ENCODE measurements at places on chromosomes 7 and 10.

- no peak for DNase-seq
Measured at GRCh38 chr7:30173058-30173897, 38.5 kb downstream of the MTURN start.

DNA sequence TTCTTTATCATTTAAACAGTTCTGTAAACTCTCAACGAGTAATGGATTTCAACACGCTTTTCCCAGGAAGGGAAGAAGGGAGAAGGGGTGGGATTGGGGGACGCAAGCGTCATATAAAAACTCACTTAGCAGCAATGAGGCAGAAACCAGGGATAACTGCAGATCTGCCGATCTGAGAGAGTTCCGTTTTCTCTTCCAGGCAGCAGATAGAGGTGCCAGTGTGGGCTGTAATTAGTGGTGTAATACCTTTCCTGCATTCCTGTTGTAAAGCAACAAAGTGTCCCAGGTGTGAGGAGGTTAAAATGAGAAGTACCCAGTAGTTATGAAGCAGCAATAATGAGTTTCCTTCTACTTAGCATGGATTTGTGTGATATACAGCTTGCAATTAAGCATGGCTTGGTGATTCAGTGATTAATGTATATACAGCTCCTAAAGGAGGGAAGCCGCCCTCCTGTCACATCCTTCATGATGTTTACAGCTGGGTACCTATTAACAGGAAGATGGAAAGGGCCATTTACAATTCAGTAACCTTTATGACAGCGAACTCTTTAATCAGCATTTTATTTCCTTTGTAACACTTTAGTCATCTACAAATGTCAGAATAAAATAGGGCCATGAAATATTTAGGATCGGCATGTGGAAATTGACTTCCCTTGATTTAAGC is 271.9 kb downstream of the LRMDA start:
- no peak for DNase-seq

DNA sequence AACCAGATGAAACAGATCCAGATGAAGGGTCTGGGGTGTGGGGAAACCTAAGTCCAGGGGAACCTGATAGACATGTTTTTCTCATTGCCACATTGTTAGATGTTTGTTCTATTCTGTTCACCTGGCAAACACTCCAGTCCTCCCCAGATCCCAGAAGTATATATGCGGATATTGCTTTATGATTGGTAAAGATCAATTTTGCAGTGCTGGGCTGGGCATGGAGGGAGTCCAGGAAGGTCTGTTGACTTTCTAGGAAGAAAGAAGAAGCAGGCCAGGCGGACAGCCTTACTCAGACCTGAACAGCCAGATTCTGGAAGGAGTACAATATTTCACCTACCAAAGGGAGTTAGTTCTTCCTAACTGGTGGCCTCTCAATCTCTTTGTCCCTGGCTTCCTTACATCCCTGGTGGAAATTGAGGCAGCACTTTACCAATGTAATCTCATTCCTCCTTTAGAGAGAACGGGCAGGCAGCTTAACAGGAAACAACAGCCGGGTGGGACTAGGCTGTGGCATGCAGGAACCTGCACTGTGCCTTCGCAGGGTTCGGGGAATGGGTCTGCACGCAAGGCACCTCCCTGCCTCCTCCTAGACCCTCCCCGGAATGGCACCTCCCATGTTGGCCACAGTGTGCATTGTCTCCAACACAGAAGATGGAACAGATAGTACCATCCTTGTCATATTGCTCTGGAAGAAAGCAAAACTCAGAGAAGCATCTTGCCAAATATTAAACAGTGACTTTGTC is 930 bp downstream of the GIMAP6 start:
- DNase-seq, result peak; percentile 45

DNA sequence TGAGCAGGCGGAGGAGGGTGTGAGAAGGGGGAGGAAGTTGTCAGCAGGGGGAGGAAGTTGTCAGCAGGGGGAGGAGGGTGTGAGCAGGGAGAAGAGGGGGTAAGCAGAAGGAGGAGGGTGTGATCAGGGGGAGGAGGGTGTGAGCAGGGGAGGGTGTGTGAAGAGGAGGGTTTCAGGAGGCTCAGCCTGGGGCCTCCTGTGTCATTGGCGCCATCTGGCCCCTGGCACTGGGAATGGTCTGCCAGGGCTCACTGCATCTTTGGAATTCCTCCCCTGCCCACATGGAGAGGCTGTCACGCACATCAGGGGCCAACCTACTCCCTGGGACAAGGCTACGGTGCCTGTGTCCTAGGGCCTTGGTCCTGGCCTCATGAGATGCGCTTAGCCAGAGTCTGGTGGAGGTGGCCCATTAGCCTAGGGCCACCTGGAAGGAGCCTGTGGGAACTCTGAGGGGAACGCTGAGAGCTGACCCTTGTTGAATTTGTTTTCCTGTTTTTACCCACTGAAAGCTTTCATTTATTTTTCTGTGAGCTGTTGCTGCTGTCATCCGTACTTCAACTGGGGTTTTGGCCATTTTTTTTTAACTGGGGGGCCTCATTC is 18.0 kb downstream of the CAMK2B start:
- DNase-seq, result peak; percentile 12

- no peak for DNase-seq
Measured at GRCh38 chr10:123562387-123562786, 103.8 kb upstream of the GPR26 start.

- DNase-seq, result no peak
Measured at GRCh38 chr10:17237915-17238444, 9.9 kb downstream of the VIM start.

DNA sequence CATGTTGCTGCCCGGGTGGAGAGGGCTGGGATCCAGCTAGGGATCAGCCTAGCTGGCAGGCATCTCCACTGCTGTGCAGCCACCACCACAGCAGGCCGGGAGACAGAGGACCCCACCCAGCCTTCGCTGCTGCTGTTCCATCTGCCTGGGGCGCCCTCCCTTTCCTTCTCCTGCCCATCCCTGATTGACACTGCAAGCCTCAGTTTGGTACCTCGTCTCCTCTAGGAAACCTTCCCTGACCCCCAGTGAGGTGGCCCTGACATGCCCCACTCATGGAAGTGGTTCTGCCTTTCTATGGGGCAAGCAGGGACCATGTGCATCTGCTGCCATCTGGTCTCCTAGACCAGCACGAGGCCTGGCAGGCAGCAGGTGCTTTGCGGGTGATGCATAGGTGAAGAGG is 30.4 kb upstream of the DPYSL4 start:
- DNase-seq, result no peak

DNA sequence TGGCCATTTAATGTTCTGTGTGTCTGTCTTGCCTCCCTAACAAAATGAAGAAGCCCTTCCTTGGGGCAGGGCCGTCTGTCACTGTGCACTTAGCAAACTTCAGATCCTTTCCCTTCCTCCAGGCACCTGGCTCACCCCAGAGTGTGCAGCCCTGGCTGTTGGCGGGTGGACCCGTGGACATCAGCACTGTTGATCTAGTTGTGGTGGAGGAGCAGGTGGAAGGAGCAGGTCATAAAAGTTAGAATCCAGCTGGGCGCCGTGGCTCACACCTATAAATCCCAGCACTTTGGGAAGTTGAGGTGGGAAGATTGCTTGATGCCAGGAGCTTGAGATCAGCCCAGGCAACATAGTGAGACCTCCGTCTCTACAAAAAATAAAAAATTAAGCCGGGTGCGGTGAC is 12.7 kb downstream of the RAB19 start:
- no peak for DNase-seq

DNA sequence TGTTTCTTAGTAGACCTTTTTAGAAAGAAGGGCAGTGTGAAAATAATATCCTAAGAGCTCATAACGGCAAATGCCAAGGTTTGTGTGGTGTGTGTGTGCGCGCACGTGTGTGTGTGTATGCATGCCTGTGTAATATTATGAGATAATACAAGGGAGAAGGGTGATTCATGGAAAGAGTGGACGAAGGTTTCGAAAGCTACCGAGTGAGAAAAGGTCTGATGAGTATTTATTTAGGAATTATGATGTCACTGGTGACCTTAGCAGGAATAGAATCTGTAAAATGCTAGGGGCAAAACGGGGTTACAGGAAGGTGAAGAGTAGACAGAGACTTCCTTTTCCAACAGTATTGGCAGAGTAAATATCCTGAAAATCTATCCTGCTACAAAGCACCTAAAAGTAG is 107.3 kb downstream of the AHR start:
- DNase-seq, result no peak

- no peak for DNase-seq
Measured at GRCh38 chr7:13028825-13029099, 341.3 kb downstream of the ARL4A start.

DNA sequence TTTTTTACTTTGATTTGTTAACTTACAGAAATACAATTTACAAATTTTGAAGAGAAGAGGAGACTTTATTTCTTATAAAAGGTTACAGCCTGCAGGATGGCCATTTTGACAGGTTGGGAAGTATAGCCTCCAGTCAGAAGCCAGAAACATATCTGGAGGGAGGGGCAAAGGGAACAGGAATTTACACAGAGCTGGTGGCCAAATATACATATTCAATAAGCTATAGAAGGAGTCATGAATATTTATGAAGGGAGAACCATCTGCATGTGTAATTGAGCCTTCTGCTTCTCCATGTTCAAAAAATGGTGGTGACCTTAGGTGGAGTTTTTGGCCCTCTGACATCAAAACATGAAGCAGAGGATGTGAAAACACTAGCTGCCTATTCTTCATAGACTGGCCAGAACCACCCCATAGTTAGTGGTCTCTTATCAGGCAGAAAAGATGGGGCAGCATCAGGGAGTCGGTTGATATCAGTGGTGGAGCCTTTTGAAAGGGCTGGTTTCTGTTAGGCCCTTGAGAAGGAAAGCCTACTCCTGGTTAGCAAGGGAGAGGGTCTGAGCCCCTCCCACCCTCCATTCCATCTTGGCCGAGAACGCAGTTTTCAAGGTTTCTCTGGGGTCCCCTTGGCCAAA is 57.2 kb downstream of the ENTPD1 start:
- no peak for DNase-seq

All from GDM1 (cell line).